ENCODE measurements at places on chromosomes 12 and 14.

DNA sequence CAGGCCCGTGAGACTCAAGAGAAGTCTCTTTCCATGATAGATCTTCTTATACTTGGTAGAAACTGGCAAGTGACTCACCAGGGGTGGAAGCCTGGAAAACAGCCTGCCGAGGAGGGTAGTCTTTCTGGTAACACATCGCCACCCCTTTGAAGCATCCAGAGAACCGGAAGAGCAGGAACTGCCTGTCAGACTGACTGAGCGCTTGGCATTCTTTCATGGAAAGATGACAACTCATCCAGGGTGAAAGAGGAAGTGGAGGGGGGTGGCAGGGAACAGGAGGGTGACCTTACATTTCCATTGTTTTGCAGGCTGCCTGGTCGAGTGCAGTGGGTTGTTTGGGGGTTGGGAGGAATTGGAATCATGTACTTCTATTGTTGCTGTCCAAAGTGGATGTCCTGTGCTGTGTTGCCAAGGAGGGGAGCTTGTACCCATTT lies 34.5 kb downstream of the PRKCH start:
- no peak for DNase-seq

GRCh38 chr12:95956557-95957145 lies 13.5 kb downstream of the AMDHD1 start:
- no peak for DNase-seq

GRCh38 chr14:89409961-89410360 lies 7.1 kb downstream of the FOXN3 start:
- no peak for DNase-seq

DNA sequence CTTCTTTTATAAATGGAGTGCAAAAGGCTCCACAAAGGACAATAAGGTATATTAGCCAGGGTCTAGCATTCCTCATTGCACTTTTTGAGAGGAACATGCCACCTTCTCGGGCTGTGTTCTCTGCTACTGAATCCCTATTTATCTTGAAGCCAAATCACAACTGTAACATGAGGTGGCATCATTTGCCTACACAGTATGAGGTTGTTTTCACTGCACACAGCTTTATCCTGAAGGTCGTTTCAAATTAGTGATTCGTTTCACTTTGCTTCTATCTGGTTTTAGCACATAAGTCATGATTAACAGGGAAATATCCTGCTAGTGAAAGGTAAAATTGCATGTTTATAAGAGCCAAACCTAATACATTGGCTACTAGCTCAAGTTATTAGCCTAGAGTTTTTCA lies 153.8 kb downstream of the SLC35F4 start:
- no peak for DNase-seq

DNA sequence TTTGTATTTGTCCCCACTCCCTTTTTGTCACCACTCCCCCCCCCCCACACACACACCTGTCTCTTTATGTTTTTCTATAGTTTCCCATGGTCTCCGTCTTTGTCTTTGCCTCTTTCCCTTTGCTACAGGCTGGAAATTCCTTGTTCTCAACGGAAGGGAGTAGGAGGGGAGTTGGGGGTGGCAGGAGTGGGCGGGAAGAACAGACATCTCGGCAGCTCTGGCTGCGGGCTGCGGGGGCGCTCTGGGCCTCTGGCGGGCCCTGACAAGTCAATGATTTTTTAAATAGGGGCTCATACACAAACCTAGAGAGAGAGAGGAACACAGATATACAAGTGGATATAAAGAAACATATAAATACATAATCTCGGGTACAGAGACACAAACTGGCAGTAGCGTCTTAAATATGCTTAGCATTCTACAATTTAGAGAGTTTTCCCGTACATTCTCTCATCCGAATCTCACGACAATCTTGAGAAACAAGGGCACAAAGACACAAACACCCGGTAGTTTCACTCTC lies 2.4 kb upstream of the NAB2 start:
- peak; percentile 10 for DNase-seq

GRCh38 chr12:95815632-95816212 lies 25.2 kb upstream of the NTN4 start:
- no peak for DNase-seq

GRCh38 chr14:60235440-60235839 lies 13.6 kb upstream of the PPM1A start:
- no peak for DNase-seq

- DNase-seq: no peak
These were observed 209.2 kb downstream of the PHLDA1 start for GRCh38 chr12:75822416-75822815.

DNA sequence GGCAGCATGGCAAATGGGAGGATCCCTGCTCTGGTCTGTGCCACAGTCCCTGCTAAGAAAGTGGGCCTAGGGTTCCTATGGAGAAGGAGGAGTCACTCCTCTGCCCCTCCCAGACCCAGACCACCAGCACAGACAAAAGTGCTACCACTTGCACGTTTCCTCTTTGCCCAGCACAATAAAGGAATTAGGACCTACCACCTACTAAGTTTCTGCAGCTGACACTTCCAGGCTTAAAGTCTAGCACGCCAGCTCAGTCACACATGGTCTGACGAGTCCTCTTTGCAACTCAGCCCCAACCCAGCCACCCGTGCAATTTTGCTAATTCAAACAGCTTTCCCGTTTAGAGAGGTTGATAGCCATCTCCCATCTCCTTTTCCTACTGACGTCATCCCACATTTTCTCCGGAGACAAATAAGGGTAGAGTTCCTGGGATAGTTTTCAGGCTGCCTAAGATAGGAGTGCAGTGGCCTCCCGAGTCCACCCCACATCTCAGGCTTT lies 66.2 kb upstream of the PTGR2 start:
- DNase-seq: no peak

DNA sequence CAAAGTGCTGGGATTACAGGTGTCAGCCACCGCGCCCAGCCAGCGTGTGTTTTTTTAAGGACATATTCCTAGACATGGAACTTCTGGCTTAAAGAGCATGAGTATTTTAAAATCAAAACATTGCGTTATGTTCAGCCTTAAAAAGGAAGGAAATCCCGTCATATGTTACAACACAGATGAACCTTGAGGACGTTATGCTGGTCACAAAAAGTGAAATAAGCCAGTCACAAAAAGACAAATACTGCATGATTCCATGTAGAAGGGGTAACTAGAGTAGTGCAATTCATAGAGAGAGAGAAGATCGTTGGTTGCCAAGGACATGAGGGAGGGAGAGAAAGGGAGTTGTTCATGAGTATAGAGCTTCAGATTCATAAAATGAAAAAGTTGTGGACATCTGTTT lies 53.9 kb downstream of the ACACB start:
- DNase-seq: no peak

- DNase-seq: peak; percentile 73
These were observed at the start of gene GPD1 for GRCh38 chr12:50103767-50104321. GPD1 (plus strand) TSS chr12:50104008; CDS start chr12:50104051, 43 bp downstream.

DNA sequence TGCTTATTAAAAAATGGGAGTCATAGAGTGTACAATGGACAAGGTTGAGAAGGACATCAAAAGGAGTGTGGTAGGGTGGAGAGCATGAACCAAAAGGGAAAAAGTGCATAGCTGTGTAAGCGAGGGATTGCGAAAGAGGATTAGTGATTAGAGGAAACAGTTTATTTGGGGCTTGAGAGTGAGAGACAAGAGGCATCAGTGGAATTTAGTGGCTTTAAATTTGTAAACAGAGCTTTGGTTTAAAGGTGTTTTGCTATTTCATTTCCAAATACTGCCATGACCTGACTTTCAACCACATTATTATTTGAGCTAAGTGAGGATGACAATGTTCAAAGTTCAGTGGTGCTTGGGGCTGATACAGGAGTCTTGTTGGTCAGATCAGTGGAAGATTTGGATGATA lies 53.4 kb downstream of the SLC16A7 start:
- DNase-seq: no peak

- DNase-seq: no peak
These were observed 2.8 kb downstream of the KIF21A start for GRCh38 chr12:39440101-39440500.

DNA sequence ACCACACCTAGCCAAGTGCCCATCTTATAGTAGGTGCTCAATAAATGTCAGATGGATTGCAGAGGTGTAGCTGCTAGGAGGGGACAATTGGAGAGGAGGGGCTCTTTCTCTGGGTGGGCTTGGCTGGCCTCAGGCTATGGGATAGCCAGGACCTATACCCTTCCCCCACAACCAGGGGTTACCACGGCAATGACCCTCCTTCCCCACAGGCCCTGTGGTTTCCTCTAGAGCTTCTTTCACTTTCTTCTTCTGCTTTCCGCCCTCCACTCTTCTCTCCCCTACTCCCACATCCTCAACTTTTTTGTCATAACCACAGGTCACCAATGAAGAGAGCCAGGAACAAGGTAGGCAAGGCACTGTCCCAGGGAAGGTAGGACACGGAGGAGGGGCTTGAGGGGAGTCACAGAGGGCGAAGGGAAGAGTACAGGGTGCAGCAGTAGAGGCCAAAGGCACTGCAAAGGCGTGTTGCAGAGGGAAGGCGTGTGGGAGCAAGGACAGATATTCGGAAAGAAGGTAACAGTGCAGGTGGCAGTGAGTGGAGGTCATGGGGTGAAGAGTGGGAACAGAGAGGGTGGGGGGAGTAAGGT lies 1.9 kb upstream of the ITGB7 start:
- no peak for DNase-seq

GRCh38 chr12:98863167-98863566 lies 218.1 kb downstream of the APAF1 start:
- DNase-seq: no peak

- peak; percentile 54 for DNase-seq
These were observed 781 bp downstream of the NPAS3 start for GRCh38 chr14:32939254-32940065.

GRCh38 chr14:23530375-23531055 lies 21.1 kb downstream of the ZFHX2 start:
- DNase-seq: no peak

DNA sequence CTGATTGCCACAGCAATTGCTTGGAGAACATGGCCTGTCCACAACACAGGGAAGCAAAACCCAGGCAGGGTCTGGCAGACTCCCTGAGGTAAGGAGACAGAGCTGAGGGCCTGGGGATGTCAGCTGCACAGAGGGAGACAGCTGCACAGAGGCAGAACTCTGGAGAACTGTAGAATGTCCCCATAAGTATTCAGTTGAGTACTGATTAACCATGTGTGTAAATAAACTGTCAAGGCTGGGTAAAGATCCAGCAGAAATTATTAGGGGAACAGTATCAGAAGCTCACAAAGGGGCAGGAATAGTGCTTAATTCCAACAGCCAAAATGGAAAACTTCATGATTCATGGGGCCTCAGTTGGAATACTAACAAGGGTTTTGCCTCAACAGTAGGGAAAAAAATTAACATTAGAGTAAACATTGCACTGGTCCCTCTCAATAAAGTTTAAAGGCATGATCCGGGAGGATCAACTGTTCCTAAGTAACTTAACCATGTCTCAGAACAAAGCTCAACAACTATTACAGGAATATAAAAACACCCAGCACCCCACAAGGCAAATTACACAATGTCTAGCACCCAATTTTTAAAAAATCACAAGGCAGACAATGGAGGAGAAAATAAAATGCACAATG lies 201.3 kb upstream of the RASSF8 start:
- DNase-seq: no peak

- no peak for DNase-seq
These were observed 42.4 kb downstream of the FAM186A start for GRCh38 chr12:50353869-50354593.

DNA sequence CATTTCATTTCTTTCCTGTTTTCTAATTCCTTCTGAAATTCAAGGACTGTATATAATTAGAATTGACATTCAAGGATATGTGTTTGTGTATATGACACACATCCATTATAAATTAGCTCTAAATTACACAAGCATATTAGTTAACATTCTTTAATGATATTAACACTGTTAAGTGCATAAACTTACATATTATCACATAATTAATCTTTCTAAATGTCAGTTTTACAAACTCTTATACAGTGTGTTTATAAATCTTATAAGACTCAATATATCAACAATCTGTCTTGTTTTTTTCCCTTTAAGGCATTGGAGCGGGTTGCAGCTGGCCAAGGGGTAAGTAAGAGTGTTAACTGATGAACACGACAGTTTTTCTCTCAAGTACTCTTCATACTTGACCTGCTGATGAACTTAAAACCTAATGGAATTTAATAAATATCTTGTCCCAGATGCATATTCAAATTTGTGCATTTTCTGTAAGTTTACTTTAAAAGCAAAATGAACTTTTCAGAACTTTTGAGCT lies 76.1 kb downstream of the METTL25 start:
- DNase-seq: no peak

DNA sequence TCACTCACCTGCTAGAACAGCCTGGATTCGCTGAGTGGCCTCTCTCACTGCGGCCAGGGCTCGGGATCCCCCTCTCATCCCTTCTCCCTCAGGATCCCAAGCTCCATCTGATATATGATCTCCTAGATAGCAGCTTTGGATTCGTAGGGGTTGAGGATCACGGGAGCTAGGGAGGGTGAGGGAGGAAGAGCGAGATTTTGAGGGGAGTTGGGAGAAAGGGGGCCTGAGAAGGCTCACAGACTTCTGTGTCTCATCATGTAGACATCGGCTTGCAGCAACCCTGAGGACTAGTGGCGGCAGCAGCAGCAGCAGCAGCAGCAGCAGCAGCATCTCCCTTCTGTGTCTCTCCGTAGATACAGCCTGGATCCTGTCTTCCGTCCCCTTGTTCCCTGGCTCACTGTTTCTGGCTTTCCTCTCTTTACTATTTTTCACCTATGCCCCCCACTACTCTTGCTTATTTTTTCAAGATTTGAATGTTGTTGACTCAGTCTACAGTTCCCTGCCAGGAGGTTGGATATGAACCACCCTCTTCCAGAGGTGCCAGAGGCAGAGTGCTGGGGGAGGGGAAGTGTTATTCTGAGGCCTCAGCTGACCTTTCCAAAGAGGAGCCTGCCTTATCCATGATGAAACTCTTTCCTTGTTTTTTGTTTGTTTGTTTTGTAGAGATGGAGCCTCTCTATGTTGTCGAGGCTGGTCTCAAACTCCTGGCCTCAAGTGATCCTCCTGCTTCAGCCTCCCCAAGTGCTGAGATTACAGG lies at the start of gene CIROP:
Gene CIROP (minus strand): TSS at position 399 of the 757 bp plus-strand sequence. CDS start 69 bp downstream, at position 330.
- DNase-seq: no peak

- no peak for DNase-seq
These were observed 71.9 kb upstream of the GNPNAT1 start for GRCh38 chr14:52863334-52863700.

- no peak for DNase-seq
These were observed 379.0 kb downstream of the NOVA1 start for GRCh38 chr14:26218861-26219260.

- no peak for DNase-seq
These were observed 1.4 kb downstream of the SYT10 start for GRCh38 chr12:33438025-33438772.

DNA sequence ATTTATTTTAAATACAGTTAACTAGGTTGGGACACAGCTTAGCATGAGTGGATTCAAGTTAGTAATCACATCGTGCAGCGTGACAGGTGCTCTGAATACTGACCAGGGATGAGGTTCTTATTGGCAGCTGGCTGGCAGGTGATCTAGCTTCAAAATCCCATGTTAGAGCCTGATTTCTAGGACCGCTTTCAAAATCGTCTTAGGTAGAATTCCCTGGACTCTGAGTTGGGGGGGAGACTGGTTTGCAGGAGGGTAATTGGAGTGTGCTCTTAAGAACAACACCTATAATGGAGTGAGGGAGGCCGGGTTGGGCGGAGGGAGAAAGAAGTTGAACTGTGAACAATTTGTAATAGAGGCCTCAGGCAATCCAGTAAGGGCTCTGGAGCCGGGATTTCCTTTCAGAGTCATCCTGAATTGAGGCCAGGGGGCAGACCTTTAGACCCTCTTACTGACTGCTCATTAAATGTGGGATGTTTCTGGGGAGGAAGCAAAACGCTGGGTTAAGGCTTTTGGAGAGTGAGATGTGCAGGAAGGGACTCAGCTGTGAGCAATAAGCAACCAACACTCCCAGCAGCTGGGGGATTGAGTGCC lies 874 bp upstream of the YARS2 start:
- DNase-seq: no peak

Data from substantia nigra (tissue), 51 donors.